ENCODE measurements at places on chromosomes 2 and 18.

DNA sequence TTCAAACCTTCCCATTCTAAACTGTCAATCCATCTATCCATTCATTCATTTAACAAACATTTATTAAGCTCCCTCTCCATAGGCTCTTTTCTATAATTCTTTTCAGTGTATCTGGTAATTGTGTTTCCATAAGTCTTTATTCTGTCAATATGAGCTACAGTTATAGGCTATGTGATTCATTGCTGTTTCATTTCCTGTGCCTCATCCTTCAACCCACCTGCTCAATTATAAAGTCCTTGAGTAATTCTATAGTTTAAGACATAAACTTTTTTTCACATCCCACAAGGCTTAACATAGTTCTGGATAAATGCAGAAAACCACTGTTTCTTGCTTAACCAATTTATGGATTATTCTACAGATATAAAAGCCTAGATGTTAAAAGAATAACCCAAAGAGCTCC, 84.2 kb upstream of the PIK3C3 start:
- no peak for DNase-seq

DNA sequence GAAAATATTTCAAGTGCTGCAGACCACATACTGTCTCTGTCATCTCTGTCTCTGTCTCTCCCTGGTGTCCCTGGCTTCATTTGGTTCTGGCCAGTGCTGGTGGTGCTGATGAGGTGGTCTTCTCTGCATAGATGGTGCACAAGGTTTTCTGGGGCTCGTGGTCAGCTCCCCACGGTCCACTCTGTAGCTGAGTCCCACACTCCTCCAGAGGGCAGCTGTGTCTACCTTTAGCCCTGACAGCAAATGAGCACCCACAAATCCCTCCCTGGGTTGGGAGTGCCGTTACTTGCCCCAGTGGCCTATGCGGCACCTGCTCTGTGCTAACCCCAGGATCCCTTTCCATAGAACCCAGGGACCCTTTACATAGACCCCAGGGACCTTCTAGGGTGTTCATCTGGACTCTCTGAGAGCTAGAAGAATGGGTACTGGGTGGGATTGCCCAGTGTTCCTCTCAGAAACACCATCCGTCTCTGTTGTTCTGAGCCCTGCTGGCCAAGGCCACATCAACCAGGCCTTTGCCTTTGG, 129.3 kb downstream of the CAPN13 start:
- no peak for DNase-seq

DNA sequence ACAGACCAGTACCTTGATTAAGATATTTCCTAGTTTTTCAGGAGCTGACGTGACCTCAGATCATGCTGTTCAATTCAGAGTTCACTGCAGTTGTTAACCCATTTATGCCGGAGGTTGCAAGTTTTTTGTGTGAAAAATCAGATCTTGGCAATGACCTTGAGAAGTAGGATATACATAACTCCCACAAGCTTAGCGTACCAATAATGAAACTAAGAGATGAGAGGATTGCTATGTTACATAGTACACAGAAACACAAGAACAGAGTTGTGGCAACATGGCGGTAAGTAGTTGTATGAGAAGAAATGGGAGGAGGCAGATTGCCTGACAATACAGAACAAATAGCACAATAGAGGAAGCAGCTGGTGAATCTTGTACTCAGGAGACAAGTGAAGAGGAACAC, 39.1 kb downstream of the PPIG start:
- DNase-seq, result no peak

- no peak for DNase-seq
These were observed 84.6 kb downstream of the RAB31 start for GRCh38 chr18:9792565-9793245.

DNA sequence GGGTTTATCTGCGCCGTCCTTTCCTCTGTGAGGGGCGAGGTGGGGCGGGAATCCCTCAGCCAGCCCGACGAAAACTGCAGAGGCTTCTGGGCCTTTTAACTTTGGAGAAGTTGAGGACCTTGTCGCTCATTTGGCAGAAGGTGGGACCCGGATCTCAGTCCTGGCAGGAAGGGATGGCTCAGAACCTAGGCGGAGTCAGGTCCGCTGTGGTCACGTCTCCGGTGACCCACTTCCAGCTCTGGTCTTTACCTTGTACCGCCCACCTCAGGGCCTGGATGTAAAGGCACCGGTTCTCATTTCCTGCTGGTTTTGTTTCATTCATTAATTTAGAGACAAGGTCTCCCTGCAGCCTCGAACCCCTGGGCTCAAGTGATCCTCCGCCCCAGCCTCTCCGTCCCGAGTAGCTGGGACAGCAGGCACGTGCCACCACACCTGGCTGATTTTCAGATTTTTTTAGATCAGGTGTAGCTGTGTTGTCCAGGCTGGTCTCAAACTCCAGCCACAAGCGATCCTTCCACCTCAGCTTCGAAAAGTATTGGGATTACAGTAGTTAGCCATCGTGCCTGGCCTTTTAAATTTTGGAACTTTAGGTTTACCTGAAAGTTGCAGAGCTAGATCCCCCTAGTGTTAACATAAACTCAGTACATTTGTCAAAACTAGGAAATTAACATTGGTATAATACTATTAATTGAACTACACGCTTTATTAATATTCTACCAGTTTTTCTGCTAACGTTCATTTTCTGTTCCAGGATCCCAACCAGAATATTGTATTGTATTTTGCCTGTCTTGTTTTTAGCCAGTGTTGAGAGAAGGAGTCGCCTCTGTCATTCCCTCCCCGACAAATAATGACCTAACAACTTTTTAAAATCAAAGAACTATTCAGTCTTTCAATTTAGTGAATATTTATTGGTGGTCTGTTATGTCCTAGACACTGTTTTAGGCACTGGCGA, 852 bp downstream of the POLI start:
- DNase-seq, result peak; percentile 18

DNA sequence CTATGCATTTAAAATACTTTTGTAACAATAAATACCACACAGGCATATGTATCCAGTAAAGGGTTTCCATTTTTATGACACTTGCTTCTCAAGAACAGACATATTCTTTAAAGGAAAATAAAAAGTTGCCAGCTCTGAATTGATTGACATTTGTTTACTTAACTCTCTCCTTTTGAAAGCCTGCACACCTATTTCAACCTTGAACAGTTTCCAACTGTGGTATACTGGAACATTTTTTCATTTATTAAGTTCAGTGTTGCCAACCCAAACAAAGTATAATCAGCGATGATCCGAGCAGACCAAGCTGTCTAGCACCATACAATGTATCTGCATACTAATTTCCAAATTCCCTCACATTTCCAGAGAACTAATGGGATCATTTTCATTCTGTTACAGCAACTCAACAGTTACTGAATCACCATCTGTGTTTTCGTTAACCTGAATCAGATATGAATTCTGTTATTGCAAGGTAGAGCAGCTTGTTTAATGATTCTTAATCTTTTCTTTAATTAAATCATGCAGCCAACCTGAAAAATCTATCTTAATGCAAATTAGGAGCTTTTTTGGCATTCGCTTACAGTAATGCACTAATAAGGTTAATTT, 725.5 kb upstream of the ZEB2 start:
- DNase-seq, result no peak

- DNase-seq, result peak; percentile 50
These were observed 439.8 kb upstream of the LYPD1 start for GRCh38 chr2:133109772-133110171.

GRCh38 chr2:147420517-147420916, 424.3 kb upstream of the ACVR2A start:
- no peak for DNase-seq

DNA sequence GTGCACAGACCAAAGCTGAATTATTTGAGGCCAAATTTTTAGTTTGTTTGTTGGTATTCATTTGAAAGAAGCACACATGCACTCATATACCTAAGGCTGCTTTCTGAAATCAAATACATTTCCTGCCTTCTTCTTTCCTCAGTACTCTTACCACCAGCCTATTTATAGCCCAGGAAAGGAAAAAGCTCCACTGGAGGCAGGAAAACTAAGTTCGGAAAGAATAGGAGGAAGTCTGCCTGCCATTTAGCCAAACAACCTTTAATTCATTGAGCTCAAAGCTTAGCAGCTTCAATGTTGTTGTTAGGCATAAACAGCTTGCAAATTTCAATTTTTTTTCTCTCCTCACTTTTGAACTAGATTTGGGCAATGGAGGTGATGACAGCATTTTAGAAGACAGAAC, 40.4 kb upstream of the RASGRP3 start:
- no peak for DNase-seq

DNA sequence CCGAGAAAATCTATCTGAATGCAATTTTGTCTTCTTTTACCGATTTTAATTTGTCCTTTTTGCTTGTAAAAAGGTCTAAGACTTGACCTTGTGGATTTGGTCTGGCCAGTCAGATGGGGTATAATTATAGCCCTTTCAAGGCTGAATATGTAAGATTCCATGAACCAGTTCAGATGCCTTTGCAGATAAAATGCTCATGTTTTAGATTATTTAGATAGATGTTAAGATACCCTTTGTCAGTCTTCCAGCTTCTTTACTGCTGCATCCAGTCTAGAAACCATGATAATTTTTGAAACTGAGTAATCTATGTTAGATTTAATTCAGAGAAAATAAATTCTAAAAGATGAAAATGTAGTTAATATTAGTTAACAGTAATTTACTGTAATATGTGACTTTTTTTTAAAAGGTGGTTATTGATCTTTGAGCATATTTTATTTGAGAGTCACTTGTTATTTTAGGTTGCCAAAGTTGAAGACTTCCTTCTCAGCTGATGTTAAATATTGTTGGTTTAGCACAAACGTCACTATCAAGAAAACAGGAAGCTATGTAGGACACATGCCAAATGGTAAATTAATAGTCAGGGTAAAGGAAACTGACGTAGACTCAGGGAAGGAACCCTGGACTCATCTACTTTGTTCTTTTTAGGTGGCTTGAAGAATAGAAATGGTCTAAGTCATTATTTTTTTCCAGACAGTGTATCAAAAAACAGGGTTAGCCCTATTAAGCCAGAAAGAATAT, 29.8 kb downstream of the BABAM2 start:
- peak; percentile 24 for DNase-seq

DNA sequence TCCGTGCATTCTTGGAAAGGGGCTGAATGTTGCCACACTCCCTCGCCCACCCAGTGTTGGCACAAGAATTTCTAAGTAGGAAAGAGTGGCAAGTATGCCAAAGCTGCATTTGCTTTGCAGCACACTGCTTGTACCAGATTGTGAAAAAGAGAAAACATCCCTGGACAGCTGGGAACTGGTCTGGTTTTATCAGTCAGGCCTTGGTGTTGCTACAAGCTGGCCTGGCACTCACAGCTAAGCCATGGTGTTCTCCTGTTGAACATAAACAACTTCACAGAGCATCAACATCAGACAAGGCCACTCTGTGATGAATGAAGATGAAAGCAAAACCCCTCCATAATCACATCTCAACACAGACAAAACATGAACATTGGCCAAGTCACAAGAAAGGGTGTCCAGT, 4.2 kb upstream of the TRABD2A start:
- DNase-seq, result no peak

DNA sequence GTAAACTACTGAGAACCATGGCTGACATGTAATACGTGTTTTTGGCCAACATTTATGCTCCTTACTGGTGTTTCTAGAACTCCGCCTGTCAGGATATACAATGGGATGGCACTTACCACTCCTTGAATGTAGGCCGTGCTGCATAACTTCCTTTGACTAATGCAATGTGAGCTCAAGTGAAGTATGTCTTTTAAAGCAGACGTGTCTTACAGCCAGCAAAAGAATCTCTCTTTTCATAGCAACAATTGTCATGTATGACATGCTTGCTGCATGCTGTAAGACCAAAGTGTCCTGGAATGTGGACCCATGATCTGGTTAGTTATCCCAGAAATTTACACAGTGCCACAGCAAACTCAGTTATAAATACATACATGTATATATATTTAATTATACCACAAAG, 1202.7 kb upstream of the PIK3C3 start:
- no peak for DNase-seq

GRCh38 chr2:210461401-210461800, 15.2 kb downstream of the LANCL1 start:
- DNase-seq, result no peak

- no peak for DNase-seq
These were observed 167.1 kb upstream of the TRIB2 start for GRCh38 chr2:12549641-12550040.

GRCh38 chr2:135190799-135191198, 138.7 kb downstream of the RAB3GAP1 start:
- no peak for DNase-seq

GRCh38 chr2:119049968-119050704, 108.1 kb downstream of the MARCO start:
- DNase-seq, result no peak

GRCh38 chr2:84735389-84735788, 145.5 kb downstream of the TRABD2A start:
- DNase-seq, result no peak

DNA sequence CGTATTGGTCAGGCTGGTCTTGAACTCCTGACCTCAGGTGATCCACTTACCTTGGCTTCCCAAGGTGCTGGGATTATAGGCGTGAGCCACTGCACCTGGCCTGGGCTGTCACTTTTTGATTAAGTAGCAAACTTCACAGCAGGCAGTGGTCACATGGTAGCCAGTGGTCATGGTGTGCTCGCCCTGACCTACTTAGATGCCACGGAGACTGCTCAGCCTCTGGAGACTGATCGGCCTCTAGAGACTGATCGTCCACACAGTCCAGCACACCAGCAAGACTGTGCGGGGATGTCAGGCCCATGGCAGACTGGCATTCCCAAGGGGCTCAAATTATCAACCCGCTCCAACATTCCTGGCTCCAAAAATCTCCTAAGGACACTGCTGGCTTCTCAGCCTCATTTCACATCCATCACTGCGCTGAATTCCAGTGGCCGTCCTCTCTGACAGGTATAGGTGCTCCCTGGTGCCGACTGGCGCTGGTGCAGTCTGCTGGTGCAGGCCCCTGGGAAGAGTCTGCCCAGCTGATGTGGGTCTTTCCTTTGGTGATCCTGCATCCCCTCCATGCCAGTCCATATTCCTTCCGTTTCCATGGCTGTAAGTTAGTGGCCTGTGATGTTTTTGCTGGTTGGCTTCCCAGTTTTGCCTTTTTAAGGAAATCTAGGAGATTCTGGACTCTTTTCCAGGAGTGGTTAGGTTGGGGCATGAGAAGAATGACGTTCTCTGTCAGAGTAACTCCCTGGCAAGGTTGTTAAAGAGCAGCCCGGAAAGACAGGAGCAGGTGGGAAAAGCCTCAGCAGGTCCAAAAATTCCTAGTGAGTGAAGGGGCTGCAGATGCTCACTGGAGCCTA, 374.5 kb upstream of the HS6ST1 start:
- DNase-seq, result no peak

GRCh38 chr2:199339891-199340605, 117.7 kb downstream of the SATB2 start:
- no peak for DNase-seq

- no peak for DNase-seq
These were observed 46.9 kb upstream of the CD28 start for GRCh38 chr2:203659331-203660049.

GRCh38 chr2:99067871-99068625, 73.5 kb upstream of the C2orf15 start:
- DNase-seq, result no peak

- DNase-seq, result peak; percentile 95
These were observed at the start of the genes RNF25 and STK36 for GRCh38 chr2:218671654-218672566. Gene RNF25, minus strand, starts transcription at chr2:218672002. Its CDS starts 32 bp downstream, at chr2:218671970. Gene STK36, plus strand, starts transcription at chr2:218672086. Its CDS starts 744 bp downstream, at chr2:218672830.

DNA sequence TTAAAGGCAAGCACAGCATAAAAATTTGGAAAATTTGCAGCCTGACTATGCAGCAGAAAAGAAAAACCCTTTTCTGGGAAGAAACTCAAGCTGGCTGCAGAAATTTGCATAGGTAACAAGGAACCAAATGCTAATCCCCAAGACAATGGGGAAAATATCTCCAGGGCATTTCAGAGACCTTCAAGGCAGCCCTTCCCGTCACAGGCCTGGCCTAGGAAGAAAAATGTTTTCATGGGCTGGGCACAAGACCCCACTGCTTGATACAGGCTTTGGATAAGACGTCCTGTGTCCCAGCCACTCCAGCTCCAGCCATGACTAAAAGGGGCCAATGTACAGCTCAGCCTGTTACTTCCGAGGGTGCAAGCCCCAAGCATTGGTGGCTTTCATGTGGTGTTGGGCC, 717.6 kb downstream of the TDRD15 start:
- no peak for DNase-seq

All from HTR-8/SVneo (cell line).